ENCODE measurements at places on chromosomes 6 and 20.

DNA sequence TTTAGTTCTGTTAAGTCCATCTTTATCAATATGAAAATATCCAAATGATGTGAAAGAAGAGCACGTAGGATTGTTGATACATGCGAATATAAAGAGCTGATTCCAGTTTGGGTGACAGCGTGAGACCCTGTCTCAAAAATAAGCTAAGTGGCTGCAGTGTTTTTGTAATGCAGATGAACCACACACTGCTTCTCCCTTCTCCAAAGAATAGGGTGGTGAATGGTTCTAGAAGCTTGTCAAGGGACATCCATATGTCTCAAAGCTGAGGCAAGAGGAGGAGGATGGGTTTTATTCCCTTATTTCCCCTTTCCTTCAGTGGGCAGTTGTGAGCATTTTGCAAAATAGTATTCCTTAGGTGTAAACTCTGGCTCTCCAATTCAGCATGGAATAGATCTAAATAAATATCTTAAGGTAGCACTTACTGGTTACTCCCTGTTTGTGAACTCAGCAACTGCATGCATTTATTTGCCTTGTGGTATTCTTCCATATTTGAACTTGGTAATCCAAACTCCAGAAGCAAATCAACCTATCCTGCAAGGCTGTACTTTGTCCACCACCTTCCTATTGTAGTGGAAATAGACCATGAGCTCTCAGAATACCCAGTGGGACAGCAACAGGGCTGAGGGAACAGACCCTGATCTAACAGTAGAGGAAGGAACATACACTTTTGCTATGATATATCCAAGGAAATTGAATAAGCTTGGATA, 38.0 kb downstream of the XRN2 start:
- no peak for DNase-seq

- DNase-seq, result no peak
Measured at GRCh38 chr6:21188505-21189223, 404.9 kb upstream of the SOX4 start.

DNA sequence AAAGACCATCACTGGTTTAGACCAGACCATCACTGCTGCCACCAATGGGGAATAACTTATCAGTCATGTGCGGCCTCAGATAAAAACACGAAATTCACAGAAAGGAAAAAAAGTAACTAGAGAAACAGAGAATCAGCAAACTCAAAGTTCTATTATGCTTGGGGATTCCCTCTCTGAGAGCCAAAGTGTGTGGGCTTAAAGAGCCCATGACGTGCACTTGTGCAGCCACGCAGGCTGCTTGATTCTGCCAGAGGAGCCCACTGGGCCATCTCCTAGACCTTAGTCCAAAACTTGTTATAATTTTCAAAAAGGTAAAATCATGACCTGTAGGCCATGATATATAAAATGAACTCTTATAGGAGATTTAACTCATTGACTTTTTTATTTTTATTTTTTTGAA, 15.2 kb downstream of the RAB44 start:
- no peak for DNase-seq

GRCh38 chr20:13219327-13220193, 1.5 kb upstream of the ISM1 start:
- no peak for DNase-seq

All from AG04449 (cell line).